ENCODE measurements at places on chromosomes 13 and 19.

GRCh38 chr19:38893341-38893771, 6.1 kb downstream of the SIRT2 start:
- DNase-seq: no peak

- no peak for DNase-seq
Observed at GRCh38 chr19:48573163-48573505, 21.2 kb downstream of the SULT2B1 start.

DNA sequence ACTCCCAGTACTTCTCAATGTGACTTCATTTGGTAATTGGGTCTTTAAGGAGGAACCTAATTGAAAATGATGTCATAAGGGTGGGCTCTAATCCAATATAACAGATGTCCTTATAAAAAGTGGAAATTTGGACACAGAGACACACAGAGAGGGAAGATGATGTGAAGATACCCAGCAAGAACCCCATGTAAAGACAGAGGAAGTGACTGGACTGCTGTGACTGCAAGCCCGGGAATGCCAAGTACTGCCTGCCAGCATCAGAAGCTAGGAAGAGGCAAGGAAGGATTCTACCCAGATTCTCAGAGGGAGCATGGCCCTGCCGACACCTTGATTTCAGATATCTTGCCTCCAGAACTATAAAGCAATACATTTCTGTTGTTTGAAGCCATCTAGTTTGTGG, 239.3 kb downstream of the KCTD12 start:
- DNase-seq: no peak

- DNase-seq: no peak
Observed at GRCh38 chr13:40648040-40648439, 18.4 kb downstream of the FOXO1 start.

- DNase-seq: no peak
Observed at GRCh38 chr13:107231944-107232343, 664.0 kb upstream of the ARGLU1 start.

- DNase-seq: no peak
Observed at GRCh38 chr13:74111901-74112824, 22.0 kb downstream of the KLF12 start.

GRCh38 chr19:1646659-1647453, 5.6 kb downstream of the TCF3 start:
- DNase-seq: peak; percentile 59

DNA sequence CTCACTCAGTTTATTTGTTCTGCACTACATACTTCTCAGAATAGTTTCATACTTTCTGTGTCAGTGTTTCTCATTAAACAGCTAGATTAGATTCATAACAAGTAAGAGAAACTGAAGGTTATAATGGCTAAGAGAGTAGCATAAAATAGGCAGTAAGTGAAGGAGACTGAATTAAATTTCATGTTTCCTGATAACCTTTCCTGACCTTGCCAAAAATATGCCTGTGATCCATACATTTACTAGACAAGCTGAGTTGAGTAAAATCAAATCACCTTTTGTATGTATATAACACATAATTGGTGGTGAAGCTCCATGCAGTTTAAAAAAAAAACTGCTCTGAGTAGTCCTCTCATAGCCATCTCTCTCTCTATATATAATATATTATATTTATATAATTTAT, 545.3 kb upstream of the PCDH20 start:
- DNase-seq: no peak

DNA sequence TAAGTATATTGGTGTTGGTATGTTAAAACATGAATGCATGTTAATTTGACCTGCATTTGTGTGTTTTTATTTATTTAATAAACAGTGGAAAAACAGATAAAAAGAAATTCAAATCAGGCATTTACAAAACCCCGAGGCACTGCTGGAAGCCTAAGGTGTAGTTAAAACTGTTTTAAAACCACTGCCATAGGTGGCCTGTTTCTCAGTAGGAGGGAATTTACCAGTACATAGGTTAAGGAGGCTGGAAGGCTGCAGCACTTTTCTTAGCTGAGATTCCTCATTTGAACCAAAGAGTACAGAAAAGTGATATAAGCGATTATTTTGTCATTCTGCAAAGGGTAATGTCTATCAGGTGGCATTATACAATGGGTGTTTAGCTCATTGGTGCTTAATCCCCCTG, 99.6 kb downstream of the PAN3 start:
- no peak for DNase-seq

DNA sequence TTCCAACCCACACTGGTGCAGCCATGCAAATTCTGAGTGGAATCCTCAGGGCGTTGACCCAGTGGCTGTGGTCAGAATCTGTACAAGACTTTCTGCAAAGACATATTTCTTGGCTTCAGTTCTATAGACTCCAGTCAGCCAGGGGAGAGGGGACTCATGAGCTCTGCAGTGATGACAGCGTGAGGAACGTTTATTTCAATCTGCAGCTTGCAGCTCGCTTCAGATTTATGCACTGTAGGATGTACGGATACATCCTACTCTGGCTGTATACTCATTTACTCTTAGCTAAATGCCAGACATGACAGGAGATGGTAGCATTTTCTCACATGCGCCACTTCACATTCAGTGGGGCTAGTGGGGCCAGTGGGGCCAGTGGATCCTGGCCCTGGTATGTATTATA, 276.1 kb downstream of the FGF9 start:
- DNase-seq: no peak

All from pancreas (tissue), 10 donors.